ENCODE measurements at places on chromosomes 5 and 9.
A peak's percentile ranks its signal among the peaks of the same experiment; 100 is the strongest.

GRCh38 chr9:137244486-137245449 lies 3.7 kb downstream of the TUBB4B start:
- DNase-seq: no peak

GRCh38 chr9:114677418-114677817 lies 4.6 kb downstream of the TEX48 start:
- DNase-seq: no peak

DNA sequence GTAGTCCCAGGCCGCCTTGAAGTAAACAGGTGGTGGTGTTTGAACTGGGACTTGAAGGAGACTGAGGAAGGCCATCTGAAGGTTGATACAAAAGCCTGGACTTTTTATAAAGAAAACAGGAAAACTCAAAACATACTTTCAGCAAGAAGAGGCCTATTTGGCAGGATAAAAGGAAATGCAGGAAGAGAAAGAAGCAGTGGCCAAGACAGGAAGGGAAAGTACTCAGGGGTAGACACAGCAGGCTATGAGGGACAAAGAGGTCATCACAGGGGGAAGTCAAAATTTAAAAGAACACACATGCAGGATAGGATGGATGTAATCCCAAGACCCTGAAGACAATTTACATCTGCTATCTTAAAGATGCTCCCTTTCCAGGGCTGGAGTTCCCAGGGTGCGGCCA lies 13.0 kb downstream of the TLE1 start:
- no peak for DNase-seq

DNA sequence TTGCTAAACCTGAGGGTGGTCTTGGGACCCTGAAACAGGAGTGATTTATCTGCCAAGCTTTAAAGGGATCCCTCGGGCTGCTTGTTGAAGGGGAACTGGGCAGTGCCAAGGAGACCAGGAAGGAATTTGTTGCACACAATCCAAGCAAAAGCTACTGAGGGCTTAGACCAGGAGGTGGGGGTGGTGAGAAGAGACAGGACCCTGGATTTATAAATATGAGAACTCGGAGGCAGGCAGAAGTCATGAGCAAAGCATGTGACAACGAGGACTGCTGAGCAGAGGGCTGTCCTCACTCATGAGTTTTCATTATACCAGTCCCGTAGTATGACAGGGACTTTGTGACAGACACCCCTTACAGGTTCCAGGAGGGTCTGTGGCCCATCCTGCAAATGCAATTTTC lies 237.3 kb downstream of the DRD1 start:
- DNase-seq: no peak

DNA sequence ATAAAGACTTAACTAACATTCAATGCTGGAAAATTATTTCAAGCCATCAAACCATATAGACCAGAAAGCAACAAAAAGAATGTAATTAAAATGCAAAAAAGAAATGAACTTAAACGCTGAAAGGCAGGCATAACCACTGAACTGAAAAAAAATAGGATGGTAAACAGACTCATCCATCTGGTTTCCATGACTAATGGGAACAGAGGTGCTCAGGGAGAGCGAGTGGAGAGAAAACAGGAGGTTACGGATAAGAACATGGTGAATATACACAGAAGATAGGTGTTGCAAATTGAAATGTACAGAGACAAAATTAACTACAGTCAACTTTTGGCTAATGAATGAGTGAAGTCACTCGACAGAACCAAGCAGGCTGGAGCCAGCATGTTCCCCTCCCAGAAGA lies 43.5 kb upstream of the RNF38 start:
- no peak for DNase-seq

DNA sequence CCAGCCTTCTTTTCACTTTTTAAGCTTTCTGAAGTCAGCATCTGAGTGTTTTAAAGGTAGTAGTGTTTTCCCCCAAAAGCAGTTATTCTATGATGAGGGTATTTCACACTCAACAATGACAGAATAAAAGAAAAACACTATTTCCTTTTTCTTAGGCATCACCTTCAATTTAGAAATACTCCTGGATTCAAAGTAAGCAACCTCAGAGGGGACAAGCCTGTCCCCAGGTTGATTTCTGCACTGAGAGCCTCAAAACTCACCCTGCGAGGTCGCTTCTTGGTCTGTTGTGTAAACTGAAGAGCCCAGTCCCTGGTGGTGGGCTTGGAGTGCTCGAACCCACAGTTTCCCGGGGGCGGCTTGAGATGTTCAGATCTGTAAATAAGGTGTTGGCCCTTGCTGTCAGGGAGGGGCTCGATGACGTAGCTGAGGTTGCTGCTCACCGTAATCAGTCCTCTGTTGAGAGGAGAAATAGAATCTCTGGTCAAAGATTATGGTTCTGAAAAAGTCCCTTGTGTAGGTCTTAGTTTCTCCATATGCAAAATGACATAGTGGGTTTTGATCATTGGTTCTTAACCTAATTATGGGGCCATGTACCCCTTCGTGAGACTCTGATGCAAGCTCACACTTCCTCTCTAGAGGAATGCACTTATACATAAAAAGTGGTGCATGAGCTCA lies 55.9 kb downstream of the ADAM19 start:
- DNase-seq: peak; percentile 68

DNA sequence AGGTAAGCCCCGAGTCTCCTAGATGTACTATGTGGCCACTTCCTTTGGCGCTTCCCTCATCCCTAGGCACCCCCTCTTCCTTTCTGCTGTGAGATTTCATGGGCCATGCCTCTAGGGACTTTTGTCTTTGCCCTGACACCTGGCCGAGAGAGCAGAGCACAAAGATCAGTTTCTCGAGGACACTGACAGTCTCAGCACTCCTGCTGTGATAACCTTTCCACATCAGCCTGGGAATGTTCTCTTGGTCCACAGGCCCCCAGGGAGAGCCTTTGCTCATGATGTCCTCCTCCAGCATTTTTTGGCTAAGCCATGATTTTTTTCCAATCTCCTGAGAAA lies 127.0 kb upstream of the CPEB4 start:
- DNase-seq: no peak

GRCh38 chr5:138095100-138095907 lies 11.5 kb downstream of the WNT8A start:
- no peak for DNase-seq

GRCh38 chr5:152514827-152515397 lies 109.8 kb upstream of the NMUR2 start:
- no peak for DNase-seq

- DNase-seq: no peak
Measured at GRCh38 chr5:38410304-38410990, 146.0 kb downstream of the LIFR start.

- DNase-seq: no peak
Measured at GRCh38 chr5:119398727-119399466, 43.1 kb downstream of the TNFAIP8 start.

GRCh38 chr9:96858018-96858573 lies 3.8 kb upstream of the ZNF782 start:
- DNase-seq: no peak

- DNase-seq: no peak
Measured at GRCh38 chr9:116797276-116797675, 110.2 kb downstream of the TRIM32 start.

DNA sequence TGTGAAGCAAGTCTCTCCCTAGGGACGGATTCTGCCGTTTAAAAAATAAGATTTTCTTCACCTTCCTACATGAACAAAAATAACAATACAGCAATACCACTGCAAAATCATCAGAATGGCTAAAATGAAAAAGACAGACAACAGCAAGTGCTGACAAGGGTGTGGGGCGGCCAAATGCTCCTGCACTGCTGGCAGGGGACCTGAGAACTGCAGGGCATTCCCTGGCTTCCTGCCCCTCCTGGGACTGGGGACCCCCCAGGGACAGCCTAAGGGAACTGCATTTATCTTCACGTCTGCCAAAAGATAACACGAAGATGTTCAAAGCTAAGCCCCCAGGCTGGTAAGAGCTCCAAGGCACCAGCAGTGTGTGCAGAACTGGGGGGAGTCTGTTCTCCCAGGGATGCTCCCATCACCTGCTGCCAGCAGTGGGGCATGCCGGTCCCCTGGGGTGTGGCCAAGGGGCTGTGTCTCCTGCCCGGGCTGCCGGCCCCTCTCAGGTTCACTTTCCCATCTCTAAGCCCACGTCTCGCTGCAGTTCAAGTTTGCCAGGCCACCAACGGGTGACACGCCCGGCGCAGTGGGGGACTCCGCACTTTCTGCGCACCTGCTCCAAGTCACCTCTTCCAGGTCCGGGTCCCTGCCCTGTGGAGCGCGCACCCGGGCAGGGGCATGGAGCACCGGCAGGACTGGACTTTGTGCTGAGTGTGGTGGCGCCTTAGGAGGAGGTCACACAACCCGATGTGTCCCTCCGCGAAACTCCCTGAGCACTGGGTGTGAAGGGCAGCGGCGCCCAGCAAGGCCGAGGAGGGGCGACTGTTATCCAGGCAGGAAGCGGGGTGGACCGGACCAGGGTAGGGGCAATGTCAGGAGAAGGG lies 4.5 kb upstream of the EGFL7 start:
- DNase-seq: no peak

GRCh38 chr5:10233011-10233410 lies 16.7 kb downstream of the ATPSCKMT start:
- no peak for DNase-seq

- no peak for DNase-seq
Measured at GRCh38 chr9:137694962-137695875, 76.4 kb downstream of the EHMT1 start.

- DNase-seq: peak; percentile 70
Measured at GRCh38 chr5:157109744-157110143, 900 bp upstream of the HAVCR2 start.

DNA sequence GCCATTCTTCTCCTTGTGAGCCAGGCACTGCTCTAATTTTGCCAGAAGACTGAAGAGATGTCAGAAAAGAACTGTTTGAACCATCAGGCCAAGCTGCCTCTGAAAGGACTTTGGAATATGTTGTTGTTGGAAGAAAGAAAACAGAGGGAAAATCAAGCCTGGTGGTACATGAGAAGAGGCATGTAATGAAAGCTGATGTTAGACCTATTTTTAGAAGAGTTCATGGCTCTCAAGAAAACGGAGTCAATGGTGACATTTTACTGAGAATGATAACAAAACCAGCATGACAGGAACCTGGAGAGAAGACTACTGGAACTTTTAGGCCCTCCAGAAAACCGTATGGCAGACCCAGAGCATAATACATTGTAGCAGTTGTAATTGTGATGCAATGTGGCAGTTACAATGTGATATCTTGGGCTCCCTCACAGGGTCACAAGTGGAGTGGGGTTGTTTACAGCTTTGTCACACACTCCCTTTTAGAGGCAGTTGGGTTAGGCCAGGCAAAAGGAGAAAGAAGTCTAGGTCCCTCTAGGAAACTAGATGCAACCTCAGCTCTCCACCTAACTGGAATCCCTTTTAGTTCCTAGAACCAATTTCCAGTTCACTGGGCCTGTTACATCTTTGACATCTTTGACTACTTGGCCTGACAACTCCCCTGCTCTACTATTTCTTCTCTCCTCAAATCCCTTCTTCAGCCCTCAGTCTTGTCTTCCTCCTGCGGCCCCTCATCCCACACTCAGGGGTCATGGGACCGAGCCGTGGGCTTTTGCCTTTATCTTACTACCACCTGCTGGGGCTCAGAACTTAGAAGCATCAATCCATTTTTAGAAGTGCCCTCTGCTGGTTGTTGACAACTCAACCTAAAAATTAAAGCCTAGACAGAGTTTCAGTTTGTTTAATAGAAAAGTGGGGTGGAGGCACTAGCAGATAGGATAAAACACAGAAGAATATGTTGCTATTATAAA lies 61.2 kb upstream of the JAK2 start:
- DNase-seq: no peak

DNA sequence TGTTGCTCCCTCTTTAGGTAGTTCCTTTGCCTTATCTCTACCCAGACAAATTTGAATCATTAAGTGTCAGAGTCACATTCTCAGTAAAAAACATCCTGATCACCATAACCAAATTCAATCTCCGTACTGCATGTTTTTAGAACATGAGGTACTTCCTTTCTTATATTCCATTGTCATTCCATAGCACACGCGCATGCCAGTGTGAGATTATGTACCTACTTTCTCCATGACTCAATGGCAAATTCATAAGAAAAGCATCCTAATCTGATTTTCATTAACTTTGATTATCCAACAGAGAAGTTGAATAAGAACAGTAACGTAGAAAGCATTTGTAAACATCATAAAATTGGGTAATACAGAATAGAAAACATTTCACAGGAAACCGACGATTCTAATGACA lies 1118.6 kb upstream of the CDH9 start:
- no peak for DNase-seq

- DNase-seq: no peak
Measured at GRCh38 chr9:98374385-98375051, 119.1 kb upstream of the TBC1D2 start.

- no peak for DNase-seq
Measured at GRCh38 chr9:27425827-27426510, 98.1 kb upstream of the IFNK start.

DNA sequence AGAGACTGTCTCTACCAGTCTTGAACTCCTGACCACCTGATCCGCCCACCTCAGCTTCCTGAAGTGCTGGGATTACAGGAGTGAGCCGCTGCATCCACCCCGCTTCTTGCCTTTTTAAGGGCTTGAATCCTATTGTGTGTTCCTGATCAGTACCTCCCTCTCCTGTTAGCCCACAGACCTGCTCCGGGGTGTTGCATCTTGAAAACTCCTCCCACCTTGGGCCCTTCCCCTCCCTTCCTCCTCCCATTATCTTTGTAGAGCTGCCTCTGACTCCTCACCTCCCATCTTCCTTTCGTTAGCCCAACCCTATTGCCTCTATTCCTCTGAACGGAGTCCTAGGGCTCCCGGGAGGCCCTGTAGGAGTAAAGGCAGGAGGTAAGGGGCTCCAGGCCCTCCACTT lies 48.5 kb upstream of the NEK6 start:
- no peak for DNase-seq

DNA sequence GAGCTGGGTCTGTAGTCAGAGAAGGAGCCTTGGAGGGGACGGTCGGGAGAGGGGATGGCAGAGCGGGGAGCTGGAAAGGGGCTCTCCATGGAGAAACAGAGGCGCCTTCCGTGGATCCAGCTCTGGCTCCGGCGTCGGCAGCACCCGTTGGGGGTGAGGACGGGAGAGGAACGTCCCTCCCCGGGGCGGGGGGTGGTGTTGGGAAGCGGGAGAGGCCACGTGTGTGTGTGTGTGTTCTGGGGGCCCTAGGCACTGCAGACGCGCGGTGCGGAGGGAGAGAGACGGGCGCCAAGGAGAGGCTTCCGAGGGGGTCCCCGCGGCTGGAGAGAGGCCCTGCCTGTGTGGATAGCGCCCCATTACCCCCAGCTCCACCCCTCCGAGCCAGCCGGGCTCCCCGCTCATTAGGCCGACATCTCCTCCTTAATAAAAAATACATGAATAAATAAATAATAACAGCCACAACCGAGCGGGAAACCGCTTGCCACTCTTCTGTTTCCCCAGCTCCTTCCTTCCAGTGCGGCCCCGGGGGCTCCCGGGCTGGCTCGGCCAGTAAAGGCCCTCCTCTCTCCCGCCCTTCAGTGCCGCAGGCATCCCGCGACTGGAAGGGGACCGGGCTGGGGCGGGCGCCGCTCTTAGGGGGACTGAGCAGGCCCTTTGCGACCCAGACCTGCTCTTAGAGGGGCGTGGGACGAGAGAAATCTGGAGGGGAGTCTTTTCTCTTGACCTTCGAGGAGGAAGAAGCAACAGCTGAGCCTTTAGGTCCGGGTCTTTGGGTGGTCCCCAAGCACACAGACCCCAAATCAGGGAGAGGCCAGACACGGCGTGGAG lies 71.3 kb upstream of the ARAP3 start:
- no peak for DNase-seq
